ENCODE measurements at places on chromosomes 16 and 17.

GRCh38 chr17:32461853-32462617, 17.7 kb downstream of the PSMD11 start:
- DNase-seq = peak; percentile 62

DNA sequence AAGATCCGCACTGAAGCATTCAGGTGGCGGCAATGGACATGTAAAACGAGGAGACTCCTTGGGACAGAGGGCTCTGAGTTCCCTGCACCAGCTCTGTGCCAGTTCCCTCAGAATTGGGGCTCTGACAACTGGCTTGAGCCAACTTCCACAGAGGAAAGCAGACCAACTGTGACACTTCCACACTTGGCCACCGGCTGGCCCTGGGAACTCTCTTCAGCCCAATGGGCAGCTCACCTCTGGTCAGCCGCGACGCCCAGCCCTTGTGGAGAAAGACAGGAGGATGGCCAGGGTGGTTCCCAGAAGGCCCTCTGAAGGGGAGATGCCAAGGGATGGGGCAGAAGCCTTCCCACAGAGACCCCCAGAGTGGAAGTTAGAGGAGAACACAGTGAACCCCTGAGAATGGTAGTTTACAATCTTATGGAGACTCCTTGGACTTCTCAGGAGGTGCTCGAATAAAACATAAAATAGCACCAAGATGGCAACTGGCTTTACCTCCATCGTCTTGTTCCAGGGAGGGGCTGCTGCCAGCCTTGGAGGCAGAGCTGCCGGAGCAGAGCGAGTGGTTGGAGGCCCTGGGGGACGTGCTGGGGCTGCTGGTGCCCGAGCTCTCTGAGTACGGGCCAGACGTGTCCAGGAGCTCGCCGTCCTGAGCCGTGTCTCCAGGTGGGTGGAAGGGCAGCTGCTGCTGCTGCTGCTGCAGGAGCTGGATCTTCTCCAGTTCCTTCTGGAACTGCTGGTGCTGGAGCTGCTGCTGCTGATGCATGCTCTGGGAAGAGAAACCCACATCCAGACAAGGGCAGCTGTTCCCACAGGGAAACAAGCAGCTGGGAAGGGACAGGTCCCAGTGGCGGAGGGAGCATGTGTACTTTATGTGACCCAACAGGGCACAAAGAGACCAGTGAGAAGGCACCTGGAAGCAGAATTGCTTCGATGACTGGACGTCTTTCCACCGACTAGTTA, 35.0 kb upstream of the ICAM2 start:
- DNase-seq = no peak

GRCh38 chr16:4700380-4700996, 7.1 kb downstream of the NUDT16L1 start:
- DNase-seq = no peak

- no peak for DNase-seq
Measured at GRCh38 chr17:60447375-60447774, 25.1 kb downstream of the CHCT1 start.

DNA sequence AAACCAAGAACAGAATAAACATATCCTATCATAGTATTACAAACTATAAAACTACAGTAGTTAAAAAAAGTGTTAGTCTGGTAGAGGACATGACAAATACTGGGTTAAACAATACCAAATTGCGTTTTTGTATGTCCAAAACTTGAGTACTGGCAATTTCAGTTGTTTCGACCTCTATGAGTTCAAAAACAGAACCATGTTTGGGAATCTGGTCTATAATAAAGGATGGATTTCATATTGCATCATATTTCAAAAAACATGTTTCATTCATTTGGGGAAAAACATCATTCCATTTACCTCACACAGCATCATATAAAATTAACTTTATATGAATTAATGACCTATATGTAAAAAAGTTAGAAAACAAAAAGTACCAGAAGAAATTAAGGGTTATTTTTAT, 81.8 kb downstream of the TRIM37 start:
- no peak for DNase-seq

DNA sequence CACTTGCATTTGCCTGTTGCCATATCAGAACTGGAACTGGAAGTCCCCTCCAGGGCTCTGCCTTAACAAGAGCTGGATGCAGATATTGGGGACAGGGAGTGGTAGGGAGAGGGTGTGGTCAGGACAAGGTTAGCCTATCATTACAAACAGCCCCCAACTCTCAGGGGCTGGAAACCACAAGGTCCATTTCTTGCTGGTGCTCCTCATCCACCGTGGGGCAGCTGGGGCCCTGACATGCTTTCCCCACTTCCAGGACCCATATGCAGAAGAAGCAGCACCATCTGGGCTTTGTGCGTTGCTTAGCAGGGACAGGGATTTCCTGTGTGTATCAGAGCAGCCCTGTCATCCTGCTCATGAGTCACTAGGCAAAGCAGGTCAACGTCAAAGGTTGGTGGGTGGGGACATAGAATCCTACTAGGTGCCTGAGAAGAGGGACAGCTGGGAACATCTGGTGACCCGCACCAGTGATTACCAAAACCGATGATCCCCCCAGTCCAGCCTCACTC, 26.9 kb downstream of the RGS9 start:
- DNase-seq = peak; percentile 59

DNA sequence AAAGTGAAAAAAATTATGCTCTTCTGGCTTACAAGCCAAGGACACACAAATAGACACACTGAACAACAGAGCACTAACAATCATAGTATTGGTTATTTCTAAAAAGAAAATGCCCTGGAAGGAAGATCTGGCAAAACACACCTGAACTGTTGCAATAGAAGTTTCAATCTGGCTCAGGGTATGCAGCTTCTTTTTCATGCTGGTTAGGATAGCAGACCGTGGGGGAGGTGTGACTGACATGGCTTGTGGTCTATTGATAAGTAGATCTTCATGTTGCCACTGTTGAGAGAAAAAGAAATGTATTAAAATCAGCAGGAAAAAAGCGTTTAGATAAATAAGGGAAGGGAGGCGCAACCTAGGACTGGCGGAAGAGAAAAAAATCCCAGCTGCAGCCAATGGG, 26.5 kb upstream of the ARL6IP1 start:
- no peak for DNase-seq

DNA sequence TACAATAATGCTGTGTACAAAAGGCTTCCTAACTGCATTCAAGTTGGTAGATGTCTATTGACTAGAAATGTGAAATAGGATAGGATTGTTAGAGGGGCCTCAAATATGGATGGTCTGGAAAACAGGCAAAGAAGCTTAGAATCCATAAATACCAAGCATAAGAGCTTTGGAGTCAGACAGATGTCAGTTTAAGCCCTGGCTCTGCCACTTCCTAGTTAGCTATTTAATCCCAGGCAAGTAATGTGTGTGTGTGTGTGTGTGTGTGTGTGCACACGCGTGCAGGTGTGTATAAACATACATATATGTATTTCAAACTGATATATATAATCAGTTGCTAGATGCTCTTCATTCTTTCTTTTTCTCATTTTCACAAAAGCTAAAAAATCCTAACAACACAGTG, 66.7 kb downstream of the MMD start:
- DNase-seq = peak; percentile 66

DNA sequence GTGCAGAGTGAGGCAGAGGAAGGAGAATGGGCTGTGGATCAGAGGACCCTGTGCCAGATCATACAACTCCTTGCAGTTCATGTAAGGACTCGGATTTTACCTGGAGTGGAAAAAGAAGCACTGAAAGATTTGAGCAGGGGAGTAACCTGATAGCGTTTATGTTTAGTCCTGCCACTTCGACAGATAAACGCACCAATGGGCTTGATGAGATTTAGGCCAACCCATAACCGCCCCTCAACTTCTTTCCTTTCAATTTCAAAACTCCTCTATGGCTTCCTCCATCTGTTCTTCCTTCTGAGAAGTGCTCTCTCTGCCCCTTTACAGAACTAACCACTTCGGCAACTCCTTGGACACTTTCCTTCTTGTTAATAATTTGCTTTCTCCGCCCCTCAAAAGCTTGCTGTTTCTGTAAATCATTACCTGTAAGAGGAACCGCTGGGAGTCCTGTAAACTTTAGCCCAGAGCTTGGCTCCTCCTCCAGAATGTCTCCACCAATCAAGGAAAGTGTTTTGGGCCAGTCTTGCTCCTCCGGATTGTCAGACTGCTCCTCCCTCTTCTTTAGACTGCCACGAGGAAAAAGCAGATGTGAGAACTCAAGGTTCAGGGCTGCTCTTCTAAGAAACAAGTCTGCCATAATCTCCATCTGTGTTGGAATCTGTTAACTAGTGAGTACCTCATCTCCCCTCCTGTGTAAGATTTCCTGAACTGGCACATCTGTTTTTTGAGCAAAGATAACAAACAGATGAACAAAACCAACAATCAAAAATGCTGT, at the start of gene ACSM3:
TSS of gene ACSM3 (plus strand) at position 554 of the 772 bp plus-strand sequence. CDS start 6,021 bp downstream, outside the sequence.
- DNase-seq = no peak

- no peak for DNase-seq
Measured at GRCh38 chr16:57165938-57166337, 19.9 kb downstream of the PSME3IP1 start.

GRCh38 chr16:87051526-87052320, 265.5 kb downstream of the C16orf95 start:
- DNase-seq = no peak

DNA sequence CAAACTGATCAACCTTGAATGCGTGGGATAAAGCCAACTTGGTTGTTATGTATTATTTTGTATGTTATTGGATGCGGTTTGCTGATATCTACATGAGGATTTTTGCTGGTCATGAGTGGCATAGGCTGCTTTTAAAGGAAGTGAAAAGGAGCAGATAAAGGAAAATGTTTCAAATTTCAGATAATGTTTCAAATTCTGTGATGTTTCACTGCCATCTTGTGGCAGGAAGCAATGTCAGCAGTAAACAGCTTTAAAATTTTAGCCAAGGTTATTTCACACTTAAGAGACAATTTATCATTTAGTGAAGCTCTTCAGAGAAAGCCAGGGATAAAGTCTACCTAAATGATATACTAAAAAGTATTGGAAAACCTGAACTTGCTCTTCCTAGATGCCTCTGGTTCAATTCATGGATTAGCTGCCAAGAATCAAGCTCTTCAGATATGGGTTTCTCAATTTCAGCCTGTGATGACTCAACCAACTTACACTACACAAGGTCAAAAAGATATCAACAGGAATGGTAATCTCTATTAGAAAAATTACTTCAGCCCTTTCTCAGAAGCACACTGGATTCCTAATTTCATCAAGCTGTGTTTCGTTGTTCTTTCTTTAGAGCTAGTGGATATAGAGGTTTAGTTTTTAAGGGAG, 136.0 kb upstream of the C17orf78 start:
- DNase-seq = no peak

GRCh38 chr17:15508466-15508865, 41.0 kb upstream of the CDRT4 start:
- no peak for DNase-seq
